ENCODE measurements at places on chromosomes 11 and 22.

DNA sequence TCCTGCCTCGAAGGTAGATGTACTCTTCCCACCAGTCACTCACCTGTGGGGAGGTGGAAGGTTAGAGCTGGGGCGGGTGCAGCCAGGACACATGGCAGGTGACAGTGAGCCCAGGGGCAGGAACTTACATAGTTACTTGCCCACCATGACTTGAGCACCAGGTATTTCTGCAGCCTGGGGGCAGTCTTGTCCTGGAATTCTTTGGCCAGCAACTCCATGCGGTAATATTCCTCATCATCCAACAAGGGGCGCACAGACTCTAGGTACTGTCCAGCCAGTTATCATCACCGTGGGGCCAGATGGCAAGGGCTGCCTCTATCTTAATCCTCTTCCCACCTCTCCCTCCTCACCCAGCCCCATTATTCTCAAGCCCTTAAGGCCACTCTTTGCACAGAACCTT, 2.2 kb downstream of the CPT1B start:
- DNase-seq, result no peak

- no peak for DNase-seq
Observed at GRCh38 chr11:17604915-17605233, 57.8 kb downstream of the OTOG start.

DNA sequence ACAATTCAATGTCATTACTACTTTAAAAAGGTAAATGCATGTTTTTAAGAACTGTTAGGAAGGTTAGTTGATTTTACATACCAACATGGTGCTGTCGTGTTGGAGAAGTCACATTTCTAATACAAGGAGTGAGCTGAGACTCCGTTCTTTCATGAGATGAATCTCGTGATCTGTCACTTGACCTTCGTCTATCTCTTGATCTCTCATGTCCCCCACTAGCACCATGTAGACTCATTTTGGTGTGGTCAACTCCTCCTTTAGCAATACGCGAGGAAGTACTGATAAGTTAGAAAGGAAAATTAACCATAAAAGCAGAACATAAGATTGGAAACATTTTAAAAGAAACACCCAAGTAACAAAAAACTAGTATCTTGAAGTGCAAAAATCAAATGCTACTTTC, 41.5 kb downstream of the BTBD10 start:
- no peak for DNase-seq

DNA sequence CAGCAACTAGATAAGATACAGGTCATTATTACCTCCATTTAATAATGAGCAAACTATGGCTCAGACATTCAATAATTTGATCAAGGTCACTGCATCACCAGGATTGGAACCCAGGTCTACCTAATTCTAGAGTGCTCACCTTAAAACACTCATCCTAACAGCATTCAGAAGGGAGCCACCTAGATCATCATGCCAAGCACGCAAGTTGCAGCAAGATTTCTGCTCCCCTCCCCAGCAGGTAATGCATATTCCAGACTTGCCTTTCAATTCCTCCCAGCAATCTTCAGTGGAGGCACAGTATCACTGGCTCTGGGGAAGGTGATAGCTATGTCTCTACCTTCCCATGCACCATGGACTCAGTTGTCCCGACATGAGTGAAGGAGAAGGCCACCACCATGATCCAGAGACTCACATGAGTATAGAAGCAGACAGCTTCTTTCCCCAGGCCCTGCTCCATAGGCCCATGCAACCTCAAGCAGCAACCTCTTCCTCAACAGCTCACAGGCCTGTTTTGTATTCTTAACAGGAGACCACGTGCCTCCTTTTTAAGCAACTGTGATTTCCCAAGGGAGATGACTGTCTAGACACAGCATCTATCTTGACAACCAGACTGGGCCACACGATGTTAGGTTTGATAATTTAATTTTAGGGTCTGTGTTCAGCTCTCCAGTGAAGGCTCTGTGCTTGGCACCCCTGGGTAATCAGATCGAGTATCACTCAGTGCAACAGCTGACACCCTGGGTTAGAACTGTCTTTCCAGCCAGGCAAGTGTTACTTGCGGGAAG, 36.4 kb downstream of the RAB30 start:
- no peak for DNase-seq

DNA sequence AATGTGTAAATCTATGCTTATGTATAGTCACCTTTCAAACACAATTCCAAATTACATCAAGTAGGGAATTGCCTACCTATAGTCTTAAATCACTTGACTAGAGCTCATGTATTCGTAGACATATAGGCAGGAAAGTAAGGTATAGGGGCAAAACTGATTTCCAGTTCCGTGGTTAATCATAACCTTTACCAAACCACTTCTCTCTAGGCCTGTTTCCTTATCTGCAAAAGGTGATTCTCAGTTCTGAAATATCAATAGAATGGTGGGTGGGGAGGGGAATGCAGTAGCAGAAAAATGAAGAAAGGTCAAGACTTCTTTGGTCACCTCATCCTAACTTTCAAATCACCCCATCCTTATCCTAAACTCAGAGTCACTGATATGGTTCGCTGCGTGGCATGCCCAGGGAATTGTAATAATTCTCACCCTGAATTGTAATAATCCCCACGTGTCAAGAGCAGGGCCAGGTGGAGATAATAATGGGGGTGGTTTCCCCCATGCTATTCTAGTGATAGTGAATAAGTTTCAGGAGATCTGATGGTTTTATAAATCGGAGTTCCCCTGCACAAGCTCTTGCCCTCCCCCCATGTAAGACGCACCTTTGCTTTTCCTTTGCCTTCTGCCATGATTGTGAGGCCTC, 1.9 kb upstream of the ANO5 start:
- DNase-seq, result no peak

DNA sequence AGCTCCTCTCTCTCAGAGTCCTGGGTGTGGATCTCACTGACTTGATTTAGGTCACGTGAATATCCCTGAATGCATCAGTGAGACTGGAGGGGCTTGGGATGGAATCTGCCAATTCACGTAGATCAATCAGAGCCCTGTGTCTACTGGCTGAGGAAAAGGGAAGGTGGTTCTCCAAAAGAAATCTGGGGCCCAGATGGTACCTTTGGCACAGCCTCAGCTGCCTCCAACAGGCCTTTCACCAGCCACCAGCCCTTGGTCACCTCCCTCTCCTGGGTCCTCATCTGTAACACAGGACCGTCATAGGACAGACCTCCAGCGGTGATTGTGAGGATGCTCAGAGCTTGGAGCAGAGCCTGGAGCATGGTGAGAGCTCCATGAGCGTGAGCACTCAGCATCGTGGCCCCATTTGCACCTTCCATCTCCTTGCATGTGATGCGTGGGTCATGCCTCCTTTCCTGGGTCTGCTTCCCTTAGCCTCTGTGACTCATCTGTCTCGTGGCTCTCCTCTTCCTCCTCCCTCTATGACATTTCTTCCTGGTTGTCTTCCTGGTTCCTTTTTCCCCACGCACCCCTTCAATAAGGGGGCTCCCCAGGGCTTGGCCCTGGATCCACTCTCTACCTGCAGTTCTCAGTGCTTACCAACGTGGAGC, 7.5 kb upstream of the MIEF1 start:
- no peak for DNase-seq

- no peak for DNase-seq
Observed at GRCh38 chr22:43277987-43278601, 65.1 kb downstream of the SCUBE1 start.

GRCh38 chr11:122707111-122707510, 51.6 kb downstream of the UBASH3B start:
- DNase-seq, result no peak

- no peak for DNase-seq
Observed at GRCh38 chr11:59151761-59152160, 9.1 kb downstream of the FAM111A start.

DNA sequence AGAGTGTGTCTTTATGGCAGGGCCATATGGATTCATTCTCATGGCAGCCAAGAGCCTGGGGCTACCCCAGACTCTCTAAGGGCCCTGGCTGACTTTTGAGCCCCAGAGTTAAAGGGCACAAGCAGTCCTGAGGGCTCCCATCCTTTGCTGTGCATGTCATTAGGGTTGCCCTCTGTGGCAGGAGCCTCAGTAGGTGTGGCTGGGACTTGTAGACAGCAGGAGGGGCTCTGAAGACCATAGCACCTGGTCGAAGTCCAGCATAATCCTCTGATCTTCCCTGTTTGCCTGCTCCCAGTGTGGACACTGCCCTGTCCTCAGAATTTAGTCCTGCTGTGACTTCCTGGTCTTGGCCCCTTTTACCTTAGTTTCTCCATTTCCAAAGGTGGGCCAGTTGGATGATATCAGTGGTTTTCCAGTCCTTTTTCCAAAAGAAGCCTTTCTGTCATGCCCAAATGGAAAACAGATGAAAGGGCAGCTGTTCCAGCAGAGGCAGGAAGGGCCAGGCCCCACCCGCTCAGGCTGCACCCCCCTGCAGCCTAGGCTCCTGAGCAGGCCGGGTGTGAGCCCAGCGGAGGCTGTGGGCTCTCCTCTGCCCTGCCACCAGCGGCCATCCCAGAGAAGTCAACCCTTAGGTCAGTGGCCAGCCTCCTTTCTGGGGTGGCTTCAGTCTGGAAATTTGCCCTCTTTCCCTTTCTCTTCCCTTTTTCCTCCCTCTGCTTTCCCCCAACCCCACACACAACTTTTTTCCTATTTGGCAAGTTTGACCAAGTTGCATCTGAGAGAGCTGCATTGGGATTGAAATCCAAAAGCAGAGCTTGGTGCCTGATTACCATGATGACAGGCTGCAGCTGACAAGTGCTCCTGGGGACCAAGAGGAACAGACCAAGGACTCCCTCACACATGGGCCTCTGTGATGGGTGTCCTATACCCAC, 32.8 kb upstream of the SUSD2 start:
- no peak for DNase-seq

DNA sequence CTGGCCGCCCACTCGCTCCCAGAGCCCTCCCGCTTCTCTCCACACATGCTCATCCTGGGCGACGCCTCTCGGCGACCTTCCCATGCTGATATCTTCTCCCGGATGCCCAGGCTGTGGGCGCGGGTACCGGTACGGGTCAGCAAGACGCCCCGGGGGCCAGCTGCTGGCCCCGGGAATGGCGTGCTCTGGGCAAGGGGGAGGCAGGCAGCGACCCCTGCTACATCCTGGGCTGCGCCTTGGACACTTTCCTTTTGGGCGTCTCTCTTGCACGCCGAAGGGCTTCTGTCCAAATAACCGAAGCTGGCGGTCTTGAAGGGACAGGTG, 48.1 kb downstream of the RPL27A start:
- DNase-seq, result no peak

DNA sequence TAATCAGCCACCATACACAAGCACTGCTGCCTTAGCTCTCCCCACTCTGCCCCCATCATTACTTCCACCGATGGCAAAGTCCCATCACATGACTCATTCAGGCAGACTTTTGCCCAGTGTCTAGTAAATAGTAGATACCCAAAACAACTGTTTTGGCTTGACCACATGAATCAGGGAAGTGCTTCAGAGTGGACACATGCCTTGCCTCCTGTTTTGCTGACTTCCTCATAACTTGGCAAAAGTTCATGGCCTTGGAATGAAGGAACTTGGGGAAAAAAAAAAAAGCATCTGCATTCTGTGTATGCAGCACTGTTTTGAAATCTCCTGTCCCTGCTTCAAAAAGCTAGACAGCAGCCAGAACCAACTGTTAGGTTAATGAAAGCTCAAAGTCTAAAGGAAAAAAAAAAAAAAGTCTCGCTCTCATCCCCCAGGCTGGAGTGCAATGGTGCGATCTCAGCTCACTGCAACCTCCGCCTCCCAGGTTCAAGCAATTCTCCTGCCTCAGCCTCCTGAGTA, 335.3 kb downstream of the FAM181B start:
- DNase-seq, result no peak

DNA sequence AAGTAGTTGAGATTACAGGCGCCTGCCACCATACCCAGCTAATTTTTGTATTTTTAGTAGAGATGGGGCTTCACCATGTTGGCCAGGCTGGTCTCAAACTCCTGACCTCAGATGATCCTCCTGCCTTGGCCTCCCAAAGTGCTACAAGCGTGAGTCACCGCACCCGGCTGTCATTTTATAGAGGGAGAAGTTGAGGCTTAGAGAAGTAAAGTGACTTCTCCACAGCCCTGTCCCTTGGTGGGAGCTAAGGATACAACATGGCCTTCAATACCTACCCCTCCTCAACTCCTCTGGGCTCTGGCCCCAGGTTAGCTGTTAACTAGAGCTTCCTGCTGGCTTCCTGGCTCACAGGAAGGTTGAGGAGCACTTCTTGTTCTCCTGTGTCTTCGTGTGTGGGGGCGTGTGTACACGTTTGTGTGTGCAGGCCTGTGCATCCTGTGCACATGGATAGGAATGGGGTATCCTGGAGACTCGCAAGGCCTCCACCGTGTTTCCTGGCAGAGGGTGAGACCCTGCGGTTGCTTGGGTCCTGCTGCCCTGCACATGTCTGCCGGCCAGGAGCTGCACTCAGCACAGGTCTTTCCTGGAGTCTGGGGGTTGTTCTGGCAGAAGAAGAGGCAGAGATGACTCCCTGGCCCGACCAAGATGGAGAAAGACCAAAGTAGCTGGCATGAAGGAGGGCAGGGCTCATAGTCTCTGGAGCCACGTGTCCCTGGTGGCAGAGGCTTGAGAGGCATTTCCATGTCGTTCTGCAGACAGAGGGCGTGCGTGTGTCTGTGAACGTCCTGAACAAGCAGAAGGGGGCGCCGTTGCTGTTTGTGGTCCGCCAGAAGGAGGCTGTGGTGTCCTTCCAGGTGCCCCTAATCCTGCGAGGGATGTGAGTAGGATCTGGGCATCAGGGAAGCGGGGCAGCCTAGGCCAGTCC, 2.4 kb downstream of the SIDT2 start:
- peak; percentile 52 for DNase-seq

DNA sequence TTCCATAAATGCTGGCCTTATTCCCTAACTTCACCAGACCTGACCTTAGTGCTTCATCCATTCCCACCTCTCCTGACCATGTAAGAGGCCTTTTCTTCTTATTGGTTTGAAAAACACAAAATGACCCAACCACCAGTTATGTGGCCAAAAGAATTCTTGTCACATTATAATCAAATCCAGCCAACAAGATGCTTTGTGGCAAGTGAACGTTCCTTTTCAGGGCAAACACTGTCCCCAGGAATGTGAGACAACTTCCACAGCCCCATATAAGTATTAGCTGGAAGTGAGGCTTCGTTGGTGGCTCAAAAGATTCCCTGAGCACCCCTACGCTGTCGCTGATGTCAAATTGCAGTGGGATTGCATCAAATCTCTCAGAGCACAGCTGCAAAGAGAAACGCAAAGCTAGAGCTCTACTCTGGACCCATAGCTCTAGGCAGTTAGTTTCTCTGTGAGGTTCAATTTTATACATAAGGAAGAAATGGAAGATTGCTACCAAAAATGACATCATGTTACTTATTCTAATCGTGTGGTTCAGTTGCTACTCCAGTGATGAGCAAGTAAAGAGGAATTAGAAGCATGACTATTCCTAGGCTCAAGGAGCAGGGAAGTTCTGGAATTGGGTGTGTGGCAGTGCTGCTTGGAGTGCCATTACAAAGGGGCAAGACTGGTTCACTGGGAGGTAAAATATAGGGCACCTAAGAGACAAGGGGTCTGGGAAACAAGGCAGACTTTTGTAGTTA, 26.1 kb downstream of the GLYATL1 start:
- no peak for DNase-seq

DNA sequence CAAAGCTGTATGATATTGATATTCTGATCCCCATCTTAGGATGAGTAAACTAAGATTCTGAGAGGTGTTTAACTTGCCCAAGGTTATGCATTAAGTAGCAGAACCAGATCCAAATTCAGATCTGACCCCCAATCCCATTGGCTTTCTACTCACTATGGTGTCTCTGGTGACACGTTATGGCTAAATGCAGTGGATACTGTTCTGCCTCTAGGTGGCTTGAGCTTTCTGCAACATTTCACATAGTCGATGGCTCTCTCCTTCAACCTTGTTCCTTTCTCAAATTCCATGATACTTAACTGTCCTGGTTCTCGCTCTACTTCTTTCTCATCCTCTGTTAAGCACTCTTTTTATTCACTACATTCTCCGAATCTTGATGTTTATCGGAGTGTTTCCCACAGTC, 9.4 kb downstream of the C11orf97 start:
- no peak for DNase-seq

Measured in T-helper 17 cell (primary cell).